ENCODE measurements at places on chromosomes 13 and 19. TPM values are rescaled to one million over a fixed set of nuclear protein-coding genes. Genes with fewer than 3 reads are reported as not detected.

ASF1B gene
- total RNA-seq = 4.6 TPM

NCAN gene
- total RNA-seq = not detected

TEKTIP1 gene
- not detected for total RNA-seq

SCN1B gene
- 24.2 TPM for total RNA-seq

Measured in smooth muscle cell of the coronary artery (primary cell).